AG04450 (cell line): ENCODE measurements at places on chromosomes 1 and 21.

DNA sequence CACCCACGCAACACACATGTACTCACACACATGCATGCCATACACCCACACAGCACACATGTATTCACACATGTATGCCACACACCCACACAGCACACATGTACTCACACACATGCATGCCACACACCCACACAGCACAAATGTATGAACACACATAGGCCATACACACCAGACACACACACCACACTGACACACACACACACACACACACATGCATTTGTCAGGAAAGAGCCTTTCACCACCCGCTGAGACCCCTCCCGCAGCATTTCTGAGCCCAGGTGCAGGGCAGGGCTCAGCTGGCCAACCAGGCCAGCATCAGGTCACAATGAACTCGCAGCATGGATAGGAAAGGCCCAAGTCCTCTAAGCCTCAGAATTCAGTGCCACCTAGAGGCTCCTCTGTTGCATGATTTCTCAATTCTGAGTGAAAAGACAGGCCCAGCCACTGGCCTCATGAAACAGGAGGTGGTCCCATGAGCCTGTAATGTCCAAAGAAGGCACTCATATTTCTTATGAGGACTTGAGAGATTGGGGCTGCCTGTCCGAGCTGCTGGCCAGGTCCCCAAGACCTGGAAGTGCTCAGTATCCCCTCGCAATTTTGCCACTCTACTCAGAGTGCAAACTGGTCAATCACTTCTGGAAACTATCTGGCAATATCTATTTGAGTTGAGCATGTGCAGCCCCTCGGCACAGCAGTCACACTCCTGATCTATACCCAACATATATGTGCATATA lies 57.3 kb downstream of the PSMG1 start:
- peak; percentile 49 for DNase-seq

- no peak for DNase-seq
These were observed 20.1 kb downstream of the HSD3B2 start for GRCh38 chr1:119435052-119435451.

GRCh38 chr21:44759628-44760285 lies 41.9 kb downstream of the UBE2G2 start:
- no peak for DNase-seq

GRCh38 chr21:25934771-25935224 lies 200.0 kb downstream of the GABPA start:
- DNase-seq = peak; percentile 86

DNA sequence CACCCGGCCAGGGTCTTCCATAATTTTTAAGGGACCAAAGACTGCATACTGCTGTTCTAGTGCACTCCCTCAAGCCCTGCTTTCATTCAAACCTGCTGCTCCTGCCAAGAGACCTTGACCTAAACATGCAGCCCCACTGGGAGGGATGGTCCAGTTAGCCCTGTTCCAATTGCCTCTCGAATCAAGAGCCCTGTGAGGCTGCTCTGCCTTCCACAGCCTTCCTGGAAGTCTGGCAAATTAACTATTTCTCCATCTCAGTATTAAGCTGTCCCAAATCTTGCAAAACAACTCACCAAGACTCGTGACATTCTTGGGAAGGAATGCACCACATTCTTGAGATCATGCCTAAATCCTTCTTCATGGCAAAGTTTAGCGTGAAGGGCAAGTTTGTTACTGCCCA lies 231.3 kb downstream of the C1orf94 start:
- no peak for DNase-seq

DNA sequence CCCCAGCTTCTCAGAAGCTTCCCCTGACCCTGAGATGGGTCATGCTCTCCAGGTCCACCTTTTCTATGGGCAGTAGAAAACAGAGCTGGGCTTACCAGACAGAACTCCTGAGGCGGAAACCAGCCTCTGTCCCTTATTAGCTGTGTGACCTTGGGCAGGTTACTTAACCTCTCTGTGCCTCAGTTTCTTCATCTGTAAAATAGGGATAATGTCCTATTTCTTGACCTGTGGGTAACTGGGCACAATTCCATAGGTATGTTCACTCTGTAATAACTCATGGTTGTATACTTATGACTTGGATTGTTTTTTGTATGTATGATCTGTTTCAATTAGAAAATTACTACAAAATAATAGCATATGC lies 57.1 kb upstream of the EDN2 start:
- no peak for DNase-seq

DNA sequence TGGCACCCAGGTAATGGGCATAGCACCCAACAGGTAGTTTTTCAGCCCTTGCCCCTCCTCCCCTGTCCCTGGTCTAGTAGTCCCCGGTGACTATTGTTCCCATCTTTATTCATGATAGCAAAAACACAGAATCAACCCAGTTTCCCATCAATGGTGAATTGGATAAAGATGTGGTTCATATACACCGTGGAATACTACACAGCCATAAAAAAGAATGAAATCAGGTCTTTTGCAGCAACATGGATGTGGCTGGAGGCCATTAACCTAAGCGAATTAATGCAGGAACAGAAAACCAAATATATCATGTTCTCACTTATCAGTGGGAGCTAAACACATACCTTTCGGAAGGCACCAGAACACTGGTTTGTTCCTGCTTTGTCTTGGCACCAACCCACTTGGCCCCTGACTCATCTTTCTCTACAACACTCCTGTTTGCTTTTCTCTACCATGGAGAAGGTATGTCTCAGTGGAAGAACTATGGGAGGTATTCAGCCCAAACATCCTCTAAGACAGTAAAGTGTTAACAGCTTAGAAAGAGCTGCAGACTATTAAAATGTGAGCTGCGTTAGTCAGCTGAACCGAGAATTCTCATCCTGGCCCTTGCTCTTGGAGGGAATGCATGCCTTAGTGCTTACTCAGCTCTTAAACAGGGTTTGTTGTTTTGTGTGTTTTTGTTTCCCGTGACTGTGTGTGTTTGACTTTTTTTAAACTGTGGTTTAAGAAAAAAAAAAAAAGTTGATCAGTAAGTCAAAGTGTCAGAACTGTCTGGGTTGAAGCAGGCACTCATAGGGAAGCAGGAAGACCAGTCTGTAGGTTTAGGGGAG lies 203.0 kb downstream of the TOMM20 start:
- DNase-seq = peak; percentile 97

- DNase-seq = peak; percentile 32
These were observed 89.8 kb downstream of the SLC16A1 start for GRCh38 chr1:112866151-112866550.

DNA sequence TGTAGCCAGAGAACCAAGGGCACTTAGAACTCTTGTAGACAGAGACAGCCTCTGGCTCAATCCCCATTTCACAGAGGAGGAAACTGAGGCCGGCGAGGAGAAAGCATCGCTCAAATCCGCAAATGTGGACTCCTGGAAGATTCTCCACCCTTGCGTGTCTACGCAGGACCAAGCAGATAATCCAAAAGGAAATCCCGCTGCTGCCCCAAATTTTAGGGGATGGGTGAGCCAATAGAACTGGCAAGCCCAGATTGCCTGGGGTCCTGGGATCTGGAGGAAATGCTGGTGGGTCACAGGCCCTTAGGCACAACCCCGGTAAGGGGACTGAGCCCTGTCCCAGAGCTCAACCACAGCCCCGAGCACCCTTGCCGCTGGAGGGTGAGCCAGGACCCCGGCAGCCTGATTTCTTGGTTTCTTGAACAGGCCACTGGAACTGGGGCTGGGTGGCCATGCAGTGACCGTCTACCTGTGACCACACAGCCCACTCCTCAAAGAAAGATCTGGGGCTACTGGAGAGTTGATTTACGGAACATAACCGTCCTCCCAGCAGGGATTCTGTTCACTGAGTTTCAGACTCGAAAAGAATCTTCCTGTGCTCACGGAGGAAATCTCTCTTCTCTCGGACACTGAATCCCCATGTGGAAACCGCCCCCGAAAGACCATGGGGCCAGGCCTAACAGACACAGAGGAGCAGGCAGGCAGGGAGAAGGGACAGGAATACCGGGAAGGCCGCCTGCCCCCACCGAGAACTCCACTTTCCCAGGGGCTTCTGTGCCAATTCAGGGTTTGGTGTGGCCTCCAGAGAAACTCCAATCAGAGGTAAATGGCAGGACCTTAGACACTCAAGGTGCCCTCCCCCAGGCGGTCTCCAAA lies 238.4 kb downstream of the NPHP4 start:
- DNase-seq = no peak

GRCh38 chr1:246497331-246497915 lies 9.7 kb downstream of the SMYD3 start:
- DNase-seq = peak; percentile 39

GRCh38 chr1:84912726-84913554 lies 19.9 kb upstream of the LPAR3 start:
- no peak for DNase-seq

- no peak for DNase-seq
These were observed 2.8 kb downstream of the SKI start for GRCh38 chr1:2230781-2231531.

- DNase-seq = no peak
These were observed 120.5 kb upstream of the HMGB4 start for GRCh38 chr1:33743221-33743998.

GRCh38 chr1:191099696-191100095 lies 622.0 kb upstream of the BRINP3 start:
- DNase-seq = no peak

GRCh38 chr1:2376261-2376741 lies 15.1 kb downstream of the MORN1 start:
- DNase-seq = no peak

- DNase-seq = no peak
These were observed 12.3 kb downstream of the LDLRAP1 start for GRCh38 chr1:25555753-25556092.

DNA sequence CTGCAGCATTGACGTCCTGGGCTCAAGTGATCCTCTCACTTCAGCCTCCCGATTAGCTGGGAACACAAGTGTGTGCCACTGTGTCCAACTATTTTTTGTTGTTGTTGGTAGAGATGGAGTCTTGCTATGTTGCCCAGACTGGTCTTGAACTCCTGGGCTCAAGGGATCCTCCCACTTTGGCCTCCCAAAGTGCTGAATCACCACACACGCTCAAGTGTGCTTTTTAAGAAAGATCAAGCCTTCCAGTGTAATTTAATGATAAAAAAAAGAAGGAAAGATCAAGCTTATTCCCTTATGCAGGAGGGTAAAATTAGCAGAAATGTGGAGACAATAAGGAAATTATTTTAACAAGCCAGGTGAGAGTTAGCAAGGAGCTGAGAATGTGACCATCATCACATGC lies 61.1 kb upstream of the SERBP1 start:
- DNase-seq = no peak

DNA sequence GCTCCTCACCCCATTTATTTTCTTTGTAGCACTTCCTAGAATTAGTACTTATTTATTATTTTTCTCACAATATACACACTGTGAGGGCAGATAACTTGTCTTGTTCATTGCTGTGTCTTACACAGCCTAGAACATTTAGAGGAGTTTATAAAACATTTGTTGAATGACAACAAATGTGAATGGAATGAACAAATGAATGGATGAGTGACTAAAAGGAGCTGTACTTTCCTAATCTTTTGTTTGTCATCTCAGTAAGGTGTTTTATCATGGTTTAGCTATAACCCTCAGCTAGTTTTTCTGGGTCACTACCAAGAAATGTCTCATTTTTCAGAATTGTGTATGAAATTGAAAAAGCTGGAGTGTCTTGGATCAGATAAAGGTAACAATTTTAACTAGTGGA lies 239.3 kb upstream of the KCNK2 start:
- no peak for DNase-seq

DNA sequence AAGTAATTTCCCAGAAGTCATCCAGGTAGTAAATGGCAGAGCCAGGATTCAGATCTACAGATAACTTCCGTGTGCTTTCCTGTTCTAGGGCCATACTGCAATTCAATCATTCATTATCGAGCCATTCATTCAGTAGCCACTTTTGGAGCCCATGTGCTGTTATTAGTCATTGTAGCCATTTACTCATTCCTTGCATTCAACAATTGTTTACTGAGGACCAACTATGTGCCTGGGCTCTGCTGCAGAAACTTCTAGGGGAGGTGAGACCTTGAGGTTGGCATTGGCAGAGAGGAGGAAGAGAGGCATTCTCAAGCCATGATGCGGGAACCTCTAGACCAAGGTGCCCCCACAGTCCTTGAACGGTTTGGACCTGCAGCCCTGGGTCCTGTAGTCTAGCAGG lies 27.9 kb downstream of the EPHB2 start:
- no peak for DNase-seq

DNA sequence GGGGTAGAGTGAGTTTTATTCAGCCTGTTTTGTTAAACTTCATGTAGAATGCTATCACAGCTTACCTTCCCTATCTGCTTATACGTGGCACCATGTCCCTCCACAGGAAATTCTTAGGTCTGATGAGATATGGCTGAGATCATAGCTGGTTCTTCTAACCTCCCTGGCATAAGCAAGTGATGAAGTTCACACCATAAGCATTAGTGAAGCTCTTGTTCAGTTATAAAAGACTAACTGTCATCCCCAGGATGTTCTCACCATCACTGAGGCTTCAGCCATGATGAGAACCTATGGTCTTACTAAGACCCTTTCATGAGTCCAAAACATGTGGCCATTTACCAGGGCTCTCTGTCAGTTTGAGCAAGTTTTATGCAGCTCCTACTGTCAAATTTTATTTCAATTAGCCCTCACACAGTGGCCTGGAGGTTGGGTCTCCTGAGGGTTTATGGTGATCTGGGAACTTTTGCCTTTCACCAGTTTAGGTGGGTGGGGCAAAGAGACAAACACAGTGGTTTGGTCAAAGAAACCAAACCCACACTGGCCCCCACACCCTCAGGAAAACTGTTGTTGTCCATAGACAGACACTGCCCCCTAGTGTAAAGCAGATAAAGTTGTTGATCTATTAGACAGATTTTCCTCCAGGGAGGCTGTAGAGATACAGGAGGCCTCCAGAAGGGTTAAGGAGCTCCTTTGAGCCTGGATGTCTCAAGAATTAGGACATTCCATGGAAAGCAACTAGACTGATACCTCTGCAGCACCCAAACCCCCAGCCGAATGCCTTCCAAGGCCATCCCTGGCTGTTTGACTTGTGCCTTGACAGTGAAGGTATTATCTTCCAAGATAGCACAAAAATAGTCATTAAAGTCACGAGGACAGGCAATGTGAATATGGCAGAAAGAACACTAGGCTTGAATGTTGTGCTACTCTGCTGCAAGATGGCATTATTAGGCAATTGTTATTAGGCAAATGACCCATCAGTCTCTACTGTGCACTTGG lies 5.0 kb downstream of the SLC22A15 start:
- no peak for DNase-seq

DNA sequence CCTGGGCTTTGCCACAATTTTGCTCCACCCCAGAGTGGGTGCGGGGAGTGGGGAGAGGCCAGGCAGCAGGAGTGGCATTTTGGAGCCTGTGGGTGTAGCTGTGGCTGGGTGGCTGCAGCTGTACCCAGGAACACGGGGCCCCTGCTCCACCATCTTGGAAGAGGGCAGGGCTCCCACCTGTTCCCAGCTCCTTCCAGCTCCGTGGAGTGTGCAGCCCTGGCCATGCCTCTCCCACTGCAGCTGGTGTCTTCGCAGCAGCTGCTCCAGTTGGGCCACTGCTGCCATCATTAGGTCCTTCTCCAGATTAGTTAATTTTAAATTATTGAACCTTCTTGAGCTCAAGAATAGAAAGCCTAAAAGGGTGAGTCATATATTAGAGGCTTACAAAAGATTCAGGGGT lies 17.6 kb downstream of the FAM20B start:
- no peak for DNase-seq
